ENCODE measurements at places on chromosomes 1 and 21.

DNA sequence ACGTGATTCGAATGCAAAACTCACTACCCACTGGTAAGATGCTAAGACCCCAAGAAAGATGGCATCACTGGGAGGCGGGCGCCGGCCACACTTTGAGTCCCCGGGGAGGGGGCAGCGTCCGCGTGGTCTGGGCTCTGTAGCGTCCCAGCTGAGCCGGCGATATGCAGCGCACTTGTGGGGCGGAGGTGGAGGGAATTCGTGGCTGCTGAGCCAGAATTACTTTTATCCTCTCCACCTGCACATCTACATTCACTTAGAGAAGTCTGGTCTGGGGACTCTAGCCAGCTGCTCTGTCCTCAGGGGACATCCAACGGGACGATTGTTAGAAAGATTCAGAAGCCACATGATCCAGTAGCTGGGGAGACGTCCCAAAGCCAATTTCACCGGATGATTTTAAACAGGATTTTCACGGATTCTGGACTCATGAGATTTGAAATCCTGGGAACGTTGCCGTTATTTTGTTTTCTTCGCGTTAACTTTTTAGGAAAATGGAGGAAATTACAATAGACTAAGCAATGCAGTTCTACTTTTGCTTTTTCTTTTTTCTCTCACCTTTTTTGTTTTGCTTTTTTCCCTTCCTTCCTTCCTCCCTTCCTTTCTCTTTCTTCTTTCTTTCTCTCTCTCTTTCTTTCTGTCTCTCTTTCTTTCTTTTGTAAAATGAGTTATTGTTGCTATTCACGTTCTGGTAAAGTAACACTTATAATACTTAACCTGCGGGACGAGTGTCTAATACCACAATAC is 1.3 kb downstream of the JAM2 start:
- peak; percentile 50 for DNase-seq

DNA sequence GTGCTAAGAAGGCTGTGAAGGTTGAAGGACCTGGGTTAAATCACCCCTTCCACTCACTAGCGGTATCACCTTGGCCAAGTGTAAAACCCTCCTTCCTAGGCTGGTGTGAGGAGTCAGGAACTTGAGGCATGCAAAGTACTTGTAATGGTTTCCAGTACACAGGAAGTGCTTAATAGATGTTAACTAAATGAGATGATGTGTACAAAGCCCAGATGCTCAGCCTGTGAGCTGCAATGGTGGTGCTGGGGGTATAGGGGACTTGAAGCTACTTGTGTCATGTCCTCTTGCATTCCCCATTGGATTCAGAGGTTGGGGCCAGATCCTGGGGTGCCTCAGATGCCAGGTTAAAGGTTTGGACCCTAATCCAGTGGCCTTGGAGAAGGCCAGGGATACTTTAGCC is 75.5 kb downstream of the EPHB2 start:
- DNase-seq, result no peak

GRCh38 chr1:240492832-240493440 is 119.0 kb downstream of the GREM2 start:
- no peak for DNase-seq

DNA sequence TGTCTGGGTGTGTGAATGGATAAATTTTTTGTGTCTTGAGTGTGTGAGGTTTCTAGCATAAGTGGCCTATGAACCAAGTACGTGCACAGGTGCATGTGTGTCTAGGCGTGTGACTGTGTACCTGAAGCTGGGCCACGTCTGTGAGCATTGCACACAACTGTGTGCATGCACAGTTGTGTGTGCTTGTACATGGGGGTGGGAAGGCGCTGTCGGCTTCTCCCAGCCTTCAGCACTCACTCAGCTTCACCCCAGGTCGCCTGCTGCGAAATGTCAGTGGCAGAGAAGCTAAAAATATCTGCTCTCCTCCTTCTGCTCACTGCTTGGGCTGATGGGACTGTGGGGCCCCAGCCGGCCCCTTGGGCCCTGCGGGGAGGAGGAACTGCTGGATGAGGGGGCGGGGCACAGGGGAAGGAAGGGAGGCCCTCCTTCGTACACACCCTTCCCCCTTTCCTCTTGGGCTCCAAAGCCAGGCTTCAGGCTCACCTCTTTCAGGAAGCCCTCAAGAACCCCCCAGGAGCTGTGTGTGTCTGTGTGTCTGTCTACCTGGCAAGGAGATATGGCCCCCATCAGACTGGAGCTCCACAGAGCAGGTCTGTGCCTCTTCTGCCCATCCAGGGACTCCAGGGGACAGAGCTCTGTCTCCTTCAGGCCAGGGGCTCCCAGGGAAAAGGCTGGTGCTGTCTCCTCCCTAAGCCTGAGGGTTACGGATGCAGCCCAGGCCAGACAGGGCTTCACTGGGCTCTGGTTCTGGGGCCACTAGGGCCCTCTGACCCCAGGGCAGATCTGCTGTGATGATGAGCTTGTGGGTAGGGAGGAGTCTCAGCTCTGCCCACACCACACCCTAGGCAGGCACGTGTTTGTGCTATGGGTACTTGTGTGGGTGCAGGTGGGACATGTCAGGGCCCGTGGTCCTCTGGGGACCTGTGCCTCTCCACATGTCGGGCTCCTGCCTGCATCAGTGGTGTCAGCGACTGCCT is 35.6 kb upstream of the WASF2 start:
- peak; percentile 91 for DNase-seq

- DNase-seq, result peak; percentile 44
Observed at GRCh38 chr1:43880604-43881003, 53.0 kb upstream of the ARTN start.

DNA sequence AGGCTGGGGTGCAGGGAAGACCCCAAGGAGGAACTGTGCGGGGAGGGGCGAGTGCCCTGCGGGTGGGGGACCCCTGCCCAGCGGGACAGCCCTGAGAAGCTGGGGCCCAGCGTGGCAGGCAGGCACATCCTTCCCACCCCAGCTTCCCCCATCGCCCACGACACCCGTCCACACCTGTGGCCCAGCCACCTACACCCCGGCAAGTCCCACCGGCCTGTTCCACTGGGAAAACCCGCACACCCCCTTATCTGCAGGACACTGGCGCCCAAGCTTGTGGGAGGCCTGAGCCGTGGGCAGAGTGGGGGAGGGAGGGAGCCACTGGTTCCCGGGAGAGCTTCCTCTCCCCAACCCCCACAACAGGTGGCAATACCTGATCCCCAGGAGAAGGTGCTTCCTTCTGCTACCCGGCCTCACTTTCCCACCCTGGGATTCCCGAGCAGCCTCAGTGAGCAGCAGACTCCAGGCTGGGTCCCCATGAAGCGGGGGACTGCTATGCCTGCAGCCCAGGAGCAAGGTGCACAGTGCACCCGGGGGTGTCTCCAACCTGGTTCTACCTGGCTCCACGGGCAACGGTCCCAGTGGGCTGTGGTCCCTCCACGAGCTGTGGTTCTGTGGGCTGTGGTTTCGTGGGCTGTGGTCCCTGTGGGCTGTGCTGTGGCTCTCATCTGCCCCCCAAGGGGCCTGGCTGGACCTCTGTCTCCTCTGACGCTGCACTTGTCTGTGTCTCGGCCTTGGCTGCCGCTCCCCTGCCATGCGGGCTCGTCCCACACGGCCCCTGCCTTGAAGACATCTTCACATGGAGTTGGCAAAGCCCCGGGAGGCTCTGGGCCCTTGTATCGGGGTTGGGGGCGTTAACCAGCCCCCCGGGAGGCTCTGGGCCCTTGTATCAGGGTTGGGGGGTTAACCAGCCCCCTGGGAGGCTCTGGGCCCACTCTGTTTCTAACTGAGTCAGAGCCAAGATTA is 37.8 kb upstream of the POFUT2 start:
- no peak for DNase-seq

DNA sequence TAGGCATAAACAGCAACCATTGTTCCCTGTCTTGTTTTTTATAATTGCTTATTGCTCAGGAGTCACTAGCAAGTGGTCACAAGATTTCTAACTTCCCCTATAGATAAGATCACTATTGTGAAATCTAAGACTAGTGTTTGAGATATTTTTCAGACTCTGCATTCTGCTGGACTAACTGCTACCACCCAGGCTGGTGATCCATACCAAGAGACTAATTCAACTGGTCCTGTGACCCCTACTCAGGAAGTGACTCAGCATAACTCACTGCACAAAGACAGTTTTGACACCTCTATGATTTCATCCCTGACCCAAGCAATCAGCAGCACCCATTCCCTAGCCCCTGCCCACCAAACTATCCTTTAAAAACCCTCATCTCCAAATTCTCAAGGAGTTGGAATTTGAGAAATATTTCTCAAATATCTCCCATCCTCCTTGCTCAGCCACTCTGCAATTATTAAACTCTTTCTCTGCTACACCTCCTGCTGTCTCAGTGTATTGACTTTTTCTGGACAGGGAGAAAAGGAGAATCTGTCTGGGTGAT is 52.7 kb downstream of the TRIM33 start:
- no peak for DNase-seq

Data from heart left ventricle (tissue), 16 donors.